ENCODE measurements at places on chromosomes 4 and X.
A peak's percentile ranks its signal among the peaks of the same experiment; 100 is the strongest.

GRCh38 chrX:136674270-136674985, 26.5 kb downstream of the CD40LG start:
- DNase-seq: no peak

DNA sequence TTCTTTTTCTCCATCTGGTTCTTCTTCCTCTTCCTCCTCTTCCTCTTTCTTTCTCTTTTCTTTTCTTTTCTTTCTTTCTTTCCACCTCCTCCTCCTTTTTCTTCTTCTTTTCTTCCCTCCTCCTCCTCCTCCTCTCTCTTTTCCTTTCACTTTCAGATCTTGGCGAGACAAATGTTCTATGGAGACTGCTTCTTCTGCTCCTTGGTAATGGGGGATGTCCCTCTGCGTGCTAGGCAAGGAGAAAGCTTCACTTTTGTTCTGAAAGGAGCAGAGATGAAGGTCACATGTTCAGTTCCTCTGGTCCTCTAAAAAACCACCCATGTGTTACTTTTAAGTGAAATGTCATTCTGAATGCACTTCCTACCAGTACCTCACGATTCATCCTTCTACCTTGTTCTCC, 33.2 kb downstream of the NBDY start:
- DNase-seq: no peak

GRCh38 chr4:159598602-159599001, 495.7 kb downstream of the RAPGEF2 start:
- no peak for DNase-seq

DNA sequence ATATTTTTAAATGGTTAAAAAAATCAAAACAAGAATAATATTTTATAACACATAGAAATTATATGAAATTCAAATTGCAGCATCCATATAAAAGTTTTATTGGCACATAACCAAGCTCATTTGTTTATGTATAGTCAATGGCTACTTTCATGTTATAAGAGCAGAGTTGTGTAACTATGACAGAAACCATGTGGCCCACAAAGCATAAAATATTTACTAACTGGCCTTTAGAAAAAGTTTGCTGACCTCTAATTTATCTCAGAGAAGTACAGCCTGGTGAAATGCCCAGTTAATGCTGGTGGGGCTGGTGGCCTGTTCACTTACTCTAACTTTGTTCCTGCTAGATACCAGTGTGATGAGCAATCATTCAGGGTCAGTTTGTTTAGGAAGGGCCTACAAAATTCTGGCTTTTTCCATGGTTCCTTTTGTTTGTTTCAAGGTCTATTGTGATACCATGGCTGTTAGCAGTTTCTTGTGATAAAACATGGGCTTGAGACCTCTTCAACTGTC, 104.6 kb downstream of the PPP1R2C start:
- DNase-seq: no peak

DNA sequence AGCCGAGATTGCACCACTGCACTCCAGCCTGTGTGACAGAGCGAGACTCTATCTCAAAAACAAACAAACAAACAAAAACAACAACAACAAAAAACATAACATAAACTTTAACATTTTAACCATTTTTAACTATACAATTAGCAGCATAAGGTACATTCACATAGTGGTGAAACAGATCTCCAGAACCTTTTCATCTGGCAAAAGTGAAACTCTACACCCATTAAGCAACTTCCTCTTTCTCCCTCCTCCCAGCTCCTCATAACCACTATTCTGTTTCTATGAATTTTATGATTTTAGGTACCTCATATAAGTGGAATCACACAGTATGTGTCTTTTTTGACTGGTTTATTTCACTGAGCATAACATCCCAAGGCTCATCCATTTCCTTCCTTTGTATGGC, 103.6 kb downstream of the FAM13A start:
- no peak for DNase-seq

DNA sequence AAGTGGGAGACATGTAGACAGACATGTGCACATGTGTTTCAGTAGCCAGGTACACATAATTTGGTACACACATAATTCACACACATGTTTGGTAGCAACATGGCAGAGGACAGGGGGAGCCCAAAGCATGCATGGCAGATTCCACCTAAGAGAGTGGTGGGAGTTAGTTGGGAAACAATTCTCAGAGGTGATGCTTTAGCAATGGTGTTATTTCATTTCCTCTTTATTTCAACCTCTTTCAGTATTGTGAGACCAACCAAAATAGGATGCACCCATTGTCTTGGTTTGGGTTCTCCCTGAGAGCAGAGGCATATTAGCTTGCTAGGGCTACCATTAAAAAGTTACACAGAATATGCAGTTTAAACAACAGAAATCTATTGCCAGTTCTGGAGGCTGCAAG, 92.2 kb upstream of the ANXA3 start:
- DNase-seq: no peak

- no peak for DNase-seq
Measured at GRCh38 chr4:25723409-25723808, 67.8 kb downstream of the SLC34A2 start.

GRCh38 chrX:21993265-21993664, 38.9 kb upstream of the PHEX start:
- DNase-seq: no peak

GRCh38 chrX:45518552-45518951, 317.9 kb upstream of the DIPK2B start:
- no peak for DNase-seq

- no peak for DNase-seq
Measured at GRCh38 chr4:120209706-120210105, 143.1 kb upstream of the MAD2L1 start.

GRCh38 chrX:152725409-152725808, 8.1 kb downstream of the CSAG1 start:
- no peak for DNase-seq

DNA sequence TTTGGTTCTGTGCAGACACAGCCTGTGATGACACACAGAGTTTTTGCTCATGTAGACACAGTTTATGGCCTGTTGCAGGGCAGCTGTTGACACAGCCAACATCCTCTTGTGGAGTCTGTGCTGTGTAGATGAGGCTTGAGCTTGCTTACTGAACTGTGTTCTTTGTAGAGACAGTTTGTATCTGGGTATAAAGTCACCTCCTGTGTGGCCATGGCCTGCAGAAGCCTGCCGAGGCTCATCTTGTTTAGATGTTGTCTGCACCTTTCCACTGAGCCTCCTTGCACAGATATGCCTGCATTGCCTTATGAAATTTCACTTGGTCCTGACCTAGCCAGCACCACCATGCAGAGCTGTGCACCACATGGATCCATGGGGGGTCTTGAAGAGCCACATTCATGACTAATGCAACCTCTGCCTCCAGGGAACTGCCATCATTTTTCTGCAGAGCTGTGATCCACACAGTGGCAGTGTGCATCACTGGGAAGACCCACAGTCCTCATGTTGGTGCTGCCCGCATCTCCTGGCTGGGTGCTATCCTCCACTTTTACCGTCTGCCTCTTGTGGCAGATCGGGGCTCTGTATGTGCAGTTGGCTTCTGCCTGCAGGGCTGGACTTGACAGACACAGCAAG, 198.0 kb upstream of the MAMLD1 start:
- no peak for DNase-seq

- no peak for DNase-seq
Measured at GRCh38 chr4:95749204-95749603, 90.7 kb upstream of the PDHA2 start.

- no peak for DNase-seq
Measured at GRCh38 chr4:121182296-121182695, 18.2 kb upstream of the TNIP3 start.

- no peak for DNase-seq
Measured at GRCh38 chrX:112967341-112967740, 126.7 kb upstream of the AMOT start.

DNA sequence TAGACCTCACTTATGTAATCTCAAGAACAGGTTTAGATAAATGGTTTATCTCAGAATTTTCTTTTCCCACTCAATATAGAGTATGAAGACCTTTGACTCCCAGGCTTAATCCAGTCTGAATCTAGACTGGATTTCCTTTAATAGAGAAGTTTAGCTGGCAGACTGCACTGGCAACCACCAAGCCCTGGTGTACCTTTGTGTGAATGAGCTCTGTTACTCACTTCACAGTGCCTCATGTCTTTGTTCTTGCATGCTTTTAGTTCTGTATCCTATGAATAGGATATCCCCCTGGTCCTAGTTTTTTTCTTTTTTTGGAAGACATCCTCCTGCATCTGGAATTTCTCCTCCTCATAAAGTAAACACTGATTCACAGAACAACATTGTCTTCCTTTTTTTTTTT, 53.2 kb upstream of the MCUB start:
- no peak for DNase-seq

DNA sequence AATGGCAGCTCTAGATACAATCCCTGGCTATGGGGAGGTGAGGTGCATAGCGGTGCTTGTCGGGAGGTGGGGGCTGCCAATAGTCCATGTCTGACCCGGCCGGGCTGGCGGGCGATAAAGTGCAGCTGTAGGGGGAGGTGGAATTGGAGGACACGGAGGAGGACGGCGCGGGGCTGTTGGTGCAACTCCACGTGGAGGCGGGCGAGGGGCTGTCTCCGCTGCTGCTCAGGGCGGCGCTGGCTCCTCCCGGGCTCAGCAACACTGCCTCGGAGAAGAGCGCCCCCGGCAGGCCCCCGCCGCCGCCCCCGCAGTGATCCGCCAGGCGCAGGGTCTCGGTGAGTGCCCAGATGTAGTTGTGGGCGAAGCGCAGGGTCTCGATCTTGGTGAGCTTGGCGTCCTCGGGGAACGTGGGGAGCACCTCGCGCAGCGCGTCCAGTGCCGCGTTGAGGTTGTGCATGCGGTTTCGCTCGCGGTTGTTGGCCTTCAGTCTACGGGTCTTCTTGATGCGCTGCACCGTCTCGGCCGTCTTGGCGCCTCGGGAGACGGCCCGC, 1.3 kb downstream of the NEUROG2 start:
- no peak for DNase-seq

- DNase-seq: no peak
Measured at GRCh38 chrX:135707880-135708279, 5.6 kb upstream of the CT45A1 start.

DNA sequence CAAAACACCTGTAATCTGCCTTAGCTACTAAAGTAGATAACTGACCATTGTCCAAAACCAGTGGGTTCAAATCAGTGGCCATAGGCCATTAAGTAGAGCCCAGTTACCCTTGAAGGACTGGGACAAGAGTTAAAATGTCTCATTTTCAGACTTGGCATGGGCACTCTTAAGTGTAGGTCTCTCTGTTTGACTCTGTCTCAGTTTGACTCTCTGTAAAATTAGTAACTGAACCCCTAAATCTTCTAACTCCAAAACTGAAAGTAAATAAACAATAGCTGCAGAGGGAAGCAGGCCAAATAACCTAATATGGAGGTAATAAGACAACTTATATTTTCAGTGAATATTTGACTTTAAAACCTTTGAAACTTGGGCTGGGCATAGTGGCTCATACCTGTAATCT, 89.1 kb downstream of the SLC16A2 start:
- no peak for DNase-seq

- DNase-seq: no peak
Measured at GRCh38 chr4:15254236-15254880, 173.5 kb upstream of the C1QTNF7 start.

GRCh38 chr4:114599231-114599902, 760 bp downstream of the UGT8 start:
- DNase-seq: peak; percentile 26

DNA sequence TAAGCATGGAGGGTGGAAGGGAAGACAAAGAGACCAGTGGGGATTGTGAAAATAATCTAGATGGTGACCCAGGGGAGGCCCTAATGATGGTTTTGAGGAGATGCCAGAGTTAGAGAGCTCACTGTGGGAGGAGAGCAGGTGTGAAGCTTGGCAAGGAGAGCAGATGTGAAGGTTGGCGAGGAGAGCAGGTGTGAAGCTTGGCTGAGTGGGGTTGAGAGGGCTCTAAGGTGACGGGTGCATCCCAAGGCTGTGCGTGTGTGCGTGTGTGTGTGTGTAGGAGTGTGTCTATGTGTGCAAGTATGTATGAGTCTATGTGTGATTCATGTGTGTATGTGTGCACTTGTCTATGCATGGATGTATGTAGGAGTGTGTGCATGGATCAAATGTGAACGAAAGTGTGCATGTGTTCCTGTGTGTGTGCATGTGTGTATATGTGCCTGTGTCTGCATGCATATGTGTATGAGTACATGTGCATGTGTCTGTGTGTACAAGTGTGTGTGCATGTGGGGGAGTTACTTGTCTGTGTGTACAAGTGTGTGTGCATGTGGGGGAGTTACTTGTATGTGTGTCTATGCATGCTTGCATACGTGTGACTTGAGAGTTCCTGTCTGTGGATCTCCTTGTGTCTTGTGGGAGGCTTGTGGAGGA, 72.0 kb downstream of the EVC start:
- no peak for DNase-seq

GRCh38 chrX:57741107-57741506, 61.0 kb upstream of the NLRP2B start:
- DNase-seq: no peak

- no peak for DNase-seq
Measured at GRCh38 chrX:97102938-97103337, 219.2 kb downstream of the RPA4 start.

- DNase-seq: no peak
Measured at GRCh38 chr4:20474119-20474518, 222.4 kb downstream of the SLIT2 start.

DNA sequence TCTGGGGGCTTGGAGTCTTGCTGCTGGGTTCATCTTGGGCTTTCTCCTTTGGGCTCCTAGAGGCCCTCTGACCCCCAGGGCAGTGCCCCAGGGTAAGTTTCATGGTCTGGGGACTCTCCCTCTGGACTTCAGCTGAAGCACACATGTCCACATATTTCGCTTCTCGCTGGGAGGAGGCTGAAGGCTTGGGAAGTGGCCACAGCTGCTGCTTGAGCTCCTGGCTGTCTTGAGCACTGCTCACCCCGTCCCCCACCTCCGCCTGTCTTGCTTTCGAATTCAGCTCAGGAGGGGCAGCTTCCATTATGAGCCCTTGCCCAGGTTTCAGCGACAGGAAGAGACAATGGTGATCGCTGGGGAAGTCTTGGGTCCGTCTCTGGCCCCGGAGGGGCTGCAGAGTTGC, 3.7 kb downstream of the C4orf54 start:
- DNase-seq: no peak

DNA sequence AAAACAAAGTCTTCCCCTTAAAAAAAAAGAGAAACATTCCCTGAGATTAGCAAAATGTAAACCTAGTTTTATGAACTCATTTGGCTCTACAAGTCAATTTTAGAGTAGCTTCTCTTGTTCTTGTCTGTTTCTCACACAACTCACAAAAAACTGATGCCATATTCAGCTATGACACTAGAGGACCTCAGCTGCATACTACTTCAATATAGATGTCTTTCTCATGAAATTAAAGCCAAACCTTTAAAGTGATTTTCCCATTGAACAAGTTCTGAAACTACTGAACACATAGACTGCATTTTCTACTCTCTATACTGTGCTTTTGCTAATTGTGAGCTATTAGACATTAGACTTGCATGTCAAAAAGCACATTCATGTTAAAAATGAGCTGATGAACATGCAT, 49.8 kb downstream of the TBCK start:
- DNase-seq: peak; percentile 1

- DNase-seq: no peak
Measured at GRCh38 chrX:8755813-8756212, 23.9 kb upstream of the ANOS1 start.

- no peak for DNase-seq
Measured at GRCh38 chr4:8355306-8355705, 85.2 kb downstream of the ACOX3 start.

All from NCI-H1105 (cell line).